ENCODE measurements at places on chromosomes 7 and 10. TPM values are rescaled to one million over a fixed set of nuclear protein-coding genes. Genes with fewer than 3 reads are reported as not detected.

DNA sequence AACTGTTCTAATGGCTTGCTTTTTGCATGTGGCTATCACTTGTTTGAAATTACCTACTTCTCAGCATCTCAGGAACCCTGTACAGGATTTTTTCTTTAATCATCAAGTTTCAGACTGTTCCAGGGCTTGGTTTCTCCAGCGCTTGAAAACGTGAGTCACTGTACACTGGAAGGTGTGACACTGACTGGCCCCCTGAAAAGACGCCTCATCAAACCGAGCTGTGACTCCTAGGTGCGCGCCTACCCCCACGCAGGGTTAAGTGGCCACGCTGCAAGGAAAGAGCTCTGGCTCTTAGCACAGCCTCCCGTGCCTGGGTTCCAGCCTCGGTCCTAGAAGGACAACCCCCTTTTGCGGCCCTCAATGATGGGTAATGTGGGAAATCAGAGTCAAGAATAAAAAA lies 81.0 kb downstream of the EBF3 start:
- DNase-seq = no peak
- H3K27me3 ChIP-seq = no peaks in the 10 kb centered on the region
- H3K4me3 ChIP-seq = no peak overlapping the region
- H3K4me1 ChIP-seq = no peaks in the 10 kb centered on the region
- H3K27ac ChIP-seq = no peak overlapping the region

- no peak overlapping the region for H3K27ac ChIP-seq
- no peaks in the 10 kb centered on the region for H3K27me3 ChIP-seq
- H3K4me3 ChIP-seq = no peak overlapping the region
- H3K4me1 ChIP-seq = peaks cover 13% of the 10 kb centered on the region
These were observed 15.5 kb downstream of the SVIL start for GRCh38 chr10:29619241-29619669.

GPR15LG gene
- total RNA-seq = not detected

DNA sequence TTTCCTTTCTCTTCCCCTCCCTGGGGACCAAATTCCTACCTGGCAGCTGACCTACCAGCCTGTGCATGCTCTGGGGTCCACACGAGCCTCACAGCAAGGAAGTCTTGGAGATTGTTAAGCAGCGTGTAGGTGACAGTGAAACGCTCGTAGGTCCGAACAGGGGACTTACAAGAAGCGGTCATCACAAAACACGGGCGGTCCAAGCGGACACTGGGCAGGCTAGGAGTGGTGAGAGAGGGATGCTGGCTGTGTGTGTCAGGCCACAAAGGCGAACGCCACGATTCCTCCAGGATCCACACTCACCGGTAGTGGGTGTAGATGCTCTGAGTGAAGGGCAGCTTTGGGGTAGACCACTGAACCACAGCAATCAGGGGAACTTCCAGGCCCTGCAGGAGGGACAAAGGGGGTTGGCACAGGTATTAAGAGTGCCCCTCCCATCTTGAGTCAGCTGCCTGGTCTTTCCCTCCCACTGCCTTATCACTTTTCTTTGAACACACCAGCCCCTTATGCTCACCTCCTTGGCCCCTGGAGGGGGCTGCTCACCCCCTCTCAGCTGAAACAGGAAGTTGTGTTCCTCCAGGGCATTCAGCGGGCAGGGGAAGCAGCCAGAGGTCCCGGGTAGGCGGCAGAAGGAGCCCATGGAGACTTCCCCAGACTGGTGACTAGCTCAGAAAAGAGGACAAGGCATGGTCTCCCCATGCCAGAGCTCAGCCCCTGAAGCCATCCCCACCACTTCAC lies 2.0 kb downstream of the TRAPPC14 start:
- no peak overlapping the region for H3K4me3 ChIP-seq
- DNase-seq = no peak
- peaks cover 19% of the 10 kb centered on the region for H3K36me3 ChIP-seq
- H3K27ac ChIP-seq = no peak overlapping the region

GRCh38 chr7:15998617-15999016 lies 312.1 kb upstream of the MEOX2 start:
- no peaks in the 10 kb centered on the region for H3K4me1 ChIP-seq
- H3K36me3 ChIP-seq = no peaks in the 10 kb centered on the region
- H3K4me3 ChIP-seq = no peak overlapping the region
- H3K27ac ChIP-seq = no peak overlapping the region

GRCh38 chr7:87316097-87316700 lies 29.3 kb upstream of the CROT start:
- H3K36me3 ChIP-seq = no peaks in the 10 kb centered on the region
- DNase-seq = no peak
- H3K27ac ChIP-seq = no peak overlapping the region
- H3K27me3 ChIP-seq = no peaks in the 10 kb centered on the region
- H3K4me3 ChIP-seq = no peak overlapping the region

DNA sequence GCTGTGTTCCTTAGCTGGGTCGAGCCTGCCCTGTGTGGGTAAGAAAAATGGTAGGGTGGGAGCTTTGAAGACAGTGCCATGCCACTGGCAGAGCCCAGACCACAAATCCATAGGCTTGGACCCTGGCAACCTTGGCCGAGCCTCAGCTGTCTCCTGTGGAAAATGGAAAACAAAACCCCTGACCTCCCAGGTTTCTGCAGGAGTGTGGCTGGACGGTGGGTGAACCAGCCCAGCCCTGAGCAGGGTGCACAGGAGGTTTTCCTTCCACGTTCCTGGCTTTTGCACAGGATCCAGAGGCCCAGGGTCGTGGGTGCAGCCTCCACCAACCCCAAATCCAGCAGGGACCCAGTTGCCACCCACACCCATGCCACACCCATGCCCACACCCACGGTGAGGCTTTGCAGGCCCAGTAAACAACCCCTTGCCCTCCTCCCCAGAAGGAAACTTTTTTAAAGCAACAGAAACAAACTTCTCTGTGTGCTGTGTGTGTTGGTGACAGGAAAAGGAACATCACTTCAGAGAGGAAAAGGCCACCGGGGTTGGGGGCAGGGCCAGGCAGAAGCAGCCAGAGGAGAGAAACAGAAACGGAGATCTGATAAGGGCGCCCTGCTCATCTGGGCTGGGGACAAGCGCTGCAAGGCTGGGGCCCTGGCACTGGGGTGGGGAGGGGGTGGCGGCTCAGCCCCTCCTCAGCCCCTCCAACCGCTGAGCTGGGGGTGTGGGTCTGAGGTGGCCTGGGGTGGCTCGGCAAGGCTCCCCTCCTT lies 20.7 kb upstream of the ZMIZ1 start:
- DNase-seq = no peak
- no peaks in the 10 kb centered on the region for H3K36me3 ChIP-seq
- no peak overlapping the region for H3K27ac ChIP-seq
- H3K27me3 ChIP-seq = peaks cover 4% of the 10 kb centered on the region
- no peak overlapping the region for H3K4me3 ChIP-seq
- no peaks in the 10 kb centered on the region for H3K4me1 ChIP-seq

GRCh38 chr10:101839002-101839401 lies 4.6 kb downstream of the KCNIP2 start:
- no peak overlapping the region for H3K4me3 ChIP-seq
- no peak for DNase-seq
- H3K27ac ChIP-seq = no peak overlapping the region
- H3K27me3 ChIP-seq = no peaks in the 10 kb centered on the region
- no peaks in the 10 kb centered on the region for H3K36me3 ChIP-seq
